Effector memory CD4-positive, alpha-beta T cell (primary cell): ENCODE measurements at places on chromosomes 3 and 15.

DNA sequence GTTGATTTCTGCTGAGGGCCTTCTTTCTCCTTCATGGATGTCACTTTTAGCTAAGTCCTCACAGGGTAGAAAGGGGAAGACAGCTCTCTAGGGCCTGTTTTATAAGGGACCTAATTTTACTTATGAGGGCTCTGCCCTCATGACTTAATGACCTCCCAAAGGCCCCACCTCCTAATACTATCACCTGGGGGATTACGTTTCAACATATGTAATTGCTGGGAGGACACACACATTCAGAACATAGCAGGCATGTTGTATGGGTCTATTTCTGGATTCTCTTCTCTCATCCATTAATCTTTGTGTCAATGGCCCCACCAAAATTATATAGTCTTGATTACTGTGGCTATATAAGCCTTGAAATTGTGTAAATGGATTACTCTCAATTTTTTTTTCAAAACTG lies 255.0 kb downstream of the CLSTN2 start:
- no peak for DNase-seq

- no peak for DNase-seq
Measured at GRCh38 chr3:149016669-149017541, 25.6 kb downstream of the GYG1 start.

- no peak for DNase-seq
Measured at GRCh38 chr3:134464064-134464688, 21.6 kb downstream of the ANAPC13 start.

DNA sequence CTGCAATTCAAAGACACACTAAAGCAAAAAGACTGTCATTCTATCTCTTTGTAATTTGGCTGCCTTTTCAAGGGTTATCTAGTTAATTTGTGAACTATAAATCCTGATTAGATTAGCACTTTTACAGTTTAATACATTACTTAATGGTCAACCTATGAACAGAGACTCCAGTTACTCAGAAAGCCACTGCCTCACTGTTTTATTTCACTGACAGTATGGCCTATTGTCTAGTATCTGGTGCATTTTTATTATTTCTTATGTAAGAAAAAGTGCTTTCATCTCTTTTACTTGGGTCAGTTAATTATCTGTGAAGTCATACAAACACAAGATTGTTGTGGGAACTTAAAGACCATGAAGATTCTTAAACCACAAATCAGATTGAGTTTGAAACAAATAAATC lies 133.8 kb downstream of the ZBBX start:
- DNase-seq, result no peak

DNA sequence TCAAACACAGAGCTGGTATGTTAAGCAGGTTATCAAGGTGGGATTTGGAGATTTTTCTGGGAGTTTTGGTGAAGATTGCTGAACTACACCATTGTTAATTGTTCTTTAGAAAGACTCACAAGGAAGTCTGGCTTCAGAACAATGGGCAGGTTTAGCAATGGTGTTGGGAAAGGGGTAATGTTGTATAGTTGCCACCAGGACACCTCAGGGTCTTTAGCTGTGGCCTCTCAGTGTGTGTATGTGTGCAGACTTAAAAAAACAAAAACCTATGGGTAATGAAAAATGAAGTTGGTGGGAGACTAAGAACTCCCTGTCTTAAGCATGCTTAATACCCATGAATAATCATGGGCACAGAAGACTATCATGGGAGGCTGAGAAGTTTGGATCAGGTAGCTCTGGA lies 91.7 kb downstream of the MCTP2 start:
- DNase-seq, result no peak

DNA sequence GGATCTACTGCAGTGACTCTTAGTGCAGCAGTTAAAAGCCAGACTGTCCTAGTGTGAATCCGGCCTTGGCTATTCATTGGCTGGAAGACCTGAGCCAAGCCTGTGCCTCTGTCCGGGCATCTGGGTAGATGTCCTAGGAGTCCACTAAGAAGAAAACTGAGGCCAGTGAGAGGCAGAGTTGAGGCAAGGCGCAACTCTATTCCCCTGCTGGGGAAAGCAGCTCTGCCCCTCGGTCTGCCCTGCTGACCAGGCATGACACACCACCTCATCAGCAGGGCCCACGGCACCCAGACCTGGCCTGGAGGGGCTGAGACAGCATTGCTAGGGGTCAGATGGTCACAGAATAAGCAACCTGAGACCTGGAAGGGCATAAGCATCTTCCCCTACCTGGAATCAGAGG lies 46.7 kb upstream of the ABHD2 start:
- no peak for DNase-seq

- no peak for DNase-seq
Measured at GRCh38 chr3:171695426-171695825, 114.9 kb downstream of the PLD1 start.

DNA sequence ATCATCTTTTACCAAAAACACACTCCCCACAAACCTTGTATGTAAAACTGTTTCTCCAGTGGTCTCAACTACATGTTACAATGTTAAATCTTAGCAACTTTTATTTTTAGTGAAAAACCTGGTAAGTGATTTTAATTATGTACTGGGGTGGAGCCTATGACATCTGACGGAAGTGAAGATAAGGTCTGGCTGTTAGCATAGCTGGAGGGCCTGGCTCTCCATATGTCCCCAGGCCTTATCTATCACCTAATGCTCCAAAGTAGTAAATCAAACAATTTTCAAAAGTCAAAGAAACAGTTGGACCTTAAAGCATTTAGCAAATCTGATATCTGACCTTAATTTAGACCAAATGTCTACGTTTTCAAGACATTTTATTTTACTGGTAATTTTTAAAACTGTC lies 173.6 kb upstream of the SMAD3 start:
- DNase-seq, result no peak

GRCh38 chr3:127805026-127805753 lies 17.1 kb downstream of the MGLL start:
- no peak for DNase-seq

GRCh38 chr3:169430707-169431404 lies 232.7 kb downstream of the MECOM start:
- no peak for DNase-seq

DNA sequence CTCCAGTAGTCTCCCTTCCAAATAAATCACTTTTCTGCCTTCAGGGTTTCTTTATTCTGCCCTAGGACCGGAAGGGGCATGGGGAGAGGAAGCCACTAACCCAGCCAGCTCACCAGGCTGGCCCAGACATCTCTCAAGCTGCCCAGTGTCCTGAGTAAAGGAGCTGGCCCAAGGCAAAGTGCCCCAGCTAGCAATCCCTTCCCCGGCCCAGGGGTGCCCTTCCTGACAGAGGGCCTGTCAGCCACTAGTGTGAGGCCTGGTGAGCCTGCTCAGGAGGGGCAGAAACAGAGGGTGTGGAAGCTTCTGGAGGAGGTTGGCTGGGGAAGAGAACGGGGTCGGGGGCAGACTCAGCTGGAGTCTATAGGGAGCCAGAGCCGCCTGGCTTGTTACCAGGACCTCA lies 22.2 kb downstream of the SHF start:
- DNase-seq, result no peak

DNA sequence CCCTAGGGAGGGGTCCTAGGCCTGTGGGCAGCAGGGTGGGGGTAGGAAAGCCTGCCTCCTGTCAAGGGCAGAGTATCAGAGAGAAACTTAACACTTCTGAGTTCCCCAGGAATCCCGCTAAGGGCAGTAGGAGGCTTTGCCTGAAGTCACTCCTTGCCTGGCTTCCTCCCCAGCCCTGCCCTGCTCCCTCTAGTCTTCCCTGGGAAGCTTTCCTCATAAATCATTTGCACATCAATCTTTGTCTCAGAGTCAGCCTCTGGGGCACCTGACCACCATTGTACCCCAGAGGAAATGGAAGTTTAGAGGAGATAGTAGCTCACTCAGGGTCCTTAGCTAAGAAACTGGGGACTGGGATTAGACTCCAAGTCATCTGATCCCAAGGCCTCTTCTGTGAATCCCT lies 129.4 kb upstream of the TLE3 start:
- no peak for DNase-seq

GRCh38 chr15:43286074-43286473 lies 19.3 kb upstream of the TGM5 start:
- DNase-seq, result no peak

GRCh38 chr15:99485992-99486370 lies 79.8 kb upstream of the MEF2A start:
- no peak for DNase-seq

GRCh38 chr3:151456065-151456464 lies 4.8 kb downstream of the IGSF10 start:
- DNase-seq, result no peak

GRCh38 chr15:93020976-93021772 lies 67.8 kb downstream of the RGMA start:
- DNase-seq, result no peak

DNA sequence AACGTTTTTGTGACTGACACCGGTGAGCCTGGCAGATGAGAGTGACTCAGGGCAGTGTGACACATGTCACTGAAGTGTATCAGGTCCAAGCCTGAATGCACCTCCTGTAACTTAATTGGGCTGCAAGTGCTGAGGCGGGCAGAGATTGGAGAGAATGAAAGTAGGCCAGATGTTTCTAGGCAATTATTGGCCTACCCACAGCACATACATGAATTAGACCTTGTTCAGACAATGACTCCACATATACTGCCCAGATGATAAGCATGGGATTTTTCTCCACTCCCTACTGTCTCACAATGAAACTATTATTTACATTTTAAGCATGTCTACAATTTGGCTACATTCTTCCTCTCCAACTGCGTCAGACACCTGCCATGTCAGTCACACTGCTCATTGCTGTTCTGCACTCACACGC lies 187.3 kb upstream of the ZNF385D start:
- no peak for DNase-seq

- DNase-seq, result no peak
Measured at GRCh38 chr15:53759411-53759931, at the start of gene WDR72. Gene WDR72, minus strand, starts transcription at chr15:53759663. Its CDS starts 26,514 bp downstream, at chr15:53733149.

GRCh38 chr3:48938156-48938555 lies 19.5 kb downstream of the ARIH2 start:
- no peak for DNase-seq

DNA sequence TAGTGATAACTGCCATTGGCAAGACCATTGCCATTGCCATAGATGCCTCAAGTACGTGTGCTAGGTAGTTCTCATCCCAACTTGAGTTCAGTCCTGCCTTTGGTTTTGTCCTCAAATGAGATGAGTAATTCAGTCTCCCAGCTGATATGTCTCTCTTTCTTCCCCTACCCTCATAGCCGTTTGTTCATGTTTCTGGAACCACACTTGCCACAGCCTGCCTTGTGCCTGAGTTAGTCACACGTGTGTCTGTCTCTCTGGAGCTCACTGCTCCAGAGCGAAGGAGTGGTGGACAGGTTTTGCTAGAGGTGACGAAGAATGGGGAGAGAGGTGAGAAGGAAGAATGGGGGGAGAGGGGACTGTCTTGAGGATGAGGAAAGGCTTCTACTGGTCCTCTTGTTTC lies 88.0 kb upstream of the IGF1R start:
- no peak for DNase-seq

DNA sequence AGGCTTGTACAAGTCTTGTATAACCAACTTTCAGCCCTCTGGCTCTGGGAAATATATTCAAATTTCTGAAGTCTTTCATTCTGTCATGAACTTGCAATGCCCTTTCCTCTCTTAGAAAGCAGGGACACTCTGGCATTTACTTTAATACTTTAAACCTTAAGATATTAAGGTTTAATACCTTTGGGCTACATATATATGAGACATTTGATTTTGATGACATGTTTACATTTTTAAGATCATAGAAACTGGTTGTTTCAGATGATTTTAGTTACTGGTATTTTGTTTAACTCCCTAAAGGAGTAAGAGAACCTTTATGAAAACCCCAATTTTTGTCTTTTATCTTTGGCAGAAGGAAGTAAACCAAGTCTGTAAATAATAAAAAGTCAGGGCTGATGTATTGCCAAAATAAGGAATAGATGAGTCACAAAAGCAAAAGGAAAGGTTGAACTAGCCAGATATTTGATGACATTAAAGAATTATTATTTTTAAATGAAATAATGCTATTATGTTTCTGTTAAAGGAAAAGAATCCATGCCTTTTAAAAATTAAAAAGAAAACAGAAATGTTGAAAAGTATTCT lies 579.0 kb upstream of the CBLB start:
- DNase-seq, result no peak

DNA sequence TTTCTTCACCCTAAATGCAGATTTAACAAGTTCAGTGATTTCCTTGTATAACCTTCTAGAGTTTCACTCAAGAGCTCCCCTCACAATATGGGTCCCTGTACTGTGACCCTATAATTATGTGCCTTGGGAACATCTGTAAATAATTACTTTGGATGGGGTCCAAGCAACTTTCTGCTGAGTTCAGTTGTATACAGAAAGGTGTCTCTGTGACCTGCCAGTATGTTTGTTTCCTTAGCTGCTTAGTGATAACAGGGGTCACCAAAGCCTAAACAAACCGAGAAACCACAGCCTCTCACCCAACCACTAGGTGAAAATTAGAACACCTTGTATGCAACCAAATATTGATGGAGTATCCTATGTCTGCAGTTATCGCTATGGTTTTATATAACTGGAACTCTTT lies 29.8 kb upstream of the SLC25A36 start:
- no peak for DNase-seq

DNA sequence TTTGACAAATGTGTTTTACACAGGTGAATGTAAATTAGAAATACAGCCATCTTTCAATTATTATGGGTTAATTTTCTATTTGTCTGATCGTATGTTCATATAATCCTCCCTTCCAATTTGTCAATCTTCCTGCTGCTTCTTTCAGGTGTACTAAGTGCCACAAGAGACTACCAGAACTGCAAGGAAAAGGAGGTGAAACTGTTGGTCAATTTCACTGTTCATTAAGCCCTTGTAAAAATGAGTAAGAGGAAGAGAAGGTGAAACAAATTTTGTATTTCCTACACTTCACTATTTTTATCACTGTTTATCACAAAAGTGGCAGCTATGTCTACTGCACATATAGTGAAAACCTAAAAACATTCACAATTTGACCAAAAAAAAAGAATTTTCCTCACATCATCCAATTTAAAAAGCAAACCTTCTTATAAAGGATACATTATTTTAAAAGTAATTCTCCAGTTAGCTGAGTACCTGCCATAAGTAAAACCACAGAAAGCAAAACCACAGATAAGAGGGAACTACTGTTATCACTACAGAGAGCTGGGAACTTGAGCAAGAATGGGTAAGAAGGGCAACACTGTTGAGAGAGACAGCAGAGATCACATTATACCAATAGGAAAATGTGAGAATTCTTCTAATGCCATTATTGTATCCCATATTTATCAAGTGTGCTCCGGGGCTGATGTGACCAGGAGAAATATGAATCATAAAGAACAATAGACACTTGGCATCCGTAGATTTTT lies 163.0 kb downstream of the TBC1D5 start:
- no peak for DNase-seq

- DNase-seq, result no peak
Measured at GRCh38 chr3:191455257-191455952, 5.6 kb upstream of the PYDC2 start.

GRCh38 chr15:39731266-39731665 lies 51.4 kb downstream of the FSIP1 start:
- DNase-seq, result no peak
